Fibroblast of skin of right biceps (primary cell): ENCODE measurements at places on chromosomes 6 and 20.

DNA sequence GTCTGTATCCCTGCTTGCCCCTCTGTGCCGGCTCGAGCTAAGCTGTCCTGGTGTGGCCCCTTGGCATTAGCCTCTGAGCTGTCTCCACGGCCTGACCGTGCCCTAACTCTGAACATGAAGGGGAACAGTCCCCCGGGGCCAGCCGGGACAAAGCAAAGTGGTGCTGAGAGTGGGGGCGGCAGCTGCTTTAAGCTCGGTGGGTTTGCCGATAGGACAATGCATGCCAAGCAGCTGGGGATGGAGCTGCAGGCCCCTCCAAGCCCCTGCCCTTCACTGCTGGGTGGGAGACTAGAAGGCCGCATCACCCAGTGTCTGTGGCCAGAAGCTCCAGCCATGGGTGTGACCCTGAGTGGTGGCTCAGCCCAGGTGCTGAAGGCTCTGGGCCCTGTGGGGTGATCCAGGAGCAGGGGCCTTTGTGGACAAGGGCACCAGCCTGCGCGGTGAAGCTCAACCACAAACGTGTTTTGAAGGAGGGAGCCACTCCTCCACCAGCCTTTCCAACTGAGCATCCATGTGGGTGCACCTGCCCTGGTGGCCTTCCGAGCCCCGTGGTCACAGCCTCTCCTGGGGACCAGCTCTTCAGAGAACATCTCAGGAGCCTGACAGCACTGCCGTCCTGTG is 242.5 kb downstream of the ERMARD start:
- no peak for DNase-seq

- peak; percentile 83 for DNase-seq
Observed at GRCh38 chr6:75135450-75135849, 70.4 kb downstream of the COL12A1 start.

DNA sequence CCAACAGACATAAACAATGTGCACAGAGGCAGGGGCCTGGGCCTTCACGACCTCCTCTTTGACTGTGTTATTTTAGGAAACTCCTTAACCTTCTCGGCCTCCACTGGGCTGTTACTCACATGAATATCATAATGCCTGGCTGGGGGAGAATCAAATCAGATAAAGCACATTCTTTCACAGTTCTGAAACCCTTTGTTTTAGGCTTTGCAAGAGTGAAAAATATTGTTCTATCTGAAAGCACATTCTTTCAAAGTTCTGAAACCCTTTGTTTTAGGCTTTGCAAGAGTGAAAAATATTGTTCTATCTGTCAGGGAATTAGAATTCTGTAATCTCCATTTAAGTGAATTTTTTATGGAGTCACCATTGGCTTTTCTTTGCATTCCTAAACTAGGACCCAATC is 50.7 kb upstream of the SYNDIG1 start:
- DNase-seq: no peak

GRCh38 chr6:485655-486170 is 94.2 kb downstream of the IRF4 start:
- DNase-seq: no peak

DNA sequence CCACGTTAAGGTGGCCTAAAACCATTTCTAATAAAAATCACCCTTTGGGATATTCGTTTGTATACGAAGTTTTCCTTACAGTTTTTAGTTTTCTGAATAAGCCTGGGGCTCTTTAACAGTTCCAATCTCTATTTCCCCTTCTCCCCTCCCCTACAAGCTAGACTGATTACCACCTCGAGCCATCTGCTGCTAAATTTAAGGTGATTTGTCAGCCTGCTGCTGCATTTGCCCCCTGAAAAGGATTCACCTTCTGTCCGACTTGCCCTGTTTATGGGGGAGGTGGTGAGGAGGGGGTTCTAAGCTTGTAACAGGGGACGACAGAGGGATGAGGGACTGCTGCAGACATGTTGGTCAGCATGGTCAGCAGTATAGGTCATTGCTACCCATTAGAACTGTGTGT is 146.3 kb downstream of the JARID2 start:
- no peak for DNase-seq

DNA sequence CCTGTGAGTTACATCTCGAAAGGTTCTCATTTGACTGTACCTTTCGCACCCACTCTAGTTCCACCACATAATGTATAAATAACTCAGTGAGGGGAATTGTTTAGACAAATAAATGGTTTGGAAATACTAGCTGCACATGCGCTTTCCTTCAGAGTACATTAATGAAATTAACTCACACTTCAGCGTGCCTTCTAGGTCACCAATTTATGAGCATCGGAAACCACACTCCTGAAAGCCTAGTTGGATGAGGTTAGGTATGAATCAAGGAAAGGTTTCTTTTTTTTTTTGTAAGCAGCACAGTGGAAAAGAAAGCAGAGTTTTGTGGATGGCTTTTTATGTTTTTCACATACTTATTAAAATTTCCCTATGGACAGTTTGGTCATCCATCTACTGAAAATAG is 247.8 kb upstream of the TCF21 start:
- DNase-seq: no peak

DNA sequence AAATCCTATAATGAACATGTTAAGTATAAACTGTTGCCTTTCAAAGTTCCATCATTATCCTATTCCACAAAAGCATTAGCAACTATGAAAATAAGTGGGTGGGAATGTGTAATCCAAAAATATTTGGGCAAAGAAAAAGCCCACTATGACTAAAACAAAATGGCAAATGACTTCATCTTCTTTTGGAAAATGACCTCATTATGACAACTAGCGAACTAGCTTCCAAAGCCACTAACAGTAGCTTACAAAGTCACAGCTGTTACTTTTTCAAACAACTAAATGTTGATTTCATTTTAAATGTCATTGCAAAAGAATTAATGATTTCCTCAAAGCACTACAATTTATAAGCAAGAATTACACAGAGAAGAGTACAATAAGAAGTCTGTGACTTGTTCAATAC is 49.8 kb upstream of the RUNX2 start:
- peak; percentile 12 for DNase-seq

DNA sequence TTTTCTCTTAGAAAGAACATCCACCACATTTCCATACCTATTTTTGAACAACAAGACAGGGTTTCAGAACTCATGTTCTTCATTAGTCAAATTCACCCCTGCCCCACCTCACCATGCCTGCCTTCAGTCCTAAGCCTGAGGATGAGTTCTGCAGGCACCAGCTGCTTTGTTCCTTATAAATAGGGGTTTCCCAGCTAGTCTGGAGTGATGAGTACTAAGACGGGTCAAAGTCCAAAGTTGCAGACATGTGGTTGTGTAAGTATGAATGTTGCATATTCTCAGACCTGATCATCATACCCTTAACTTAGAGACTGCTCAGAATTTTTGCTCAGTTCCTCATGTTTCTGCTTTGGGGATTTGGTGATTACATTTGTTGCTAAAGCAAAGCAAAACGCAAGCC is 257.7 kb upstream of the CDYL start:
- peak; percentile 39 for DNase-seq

GRCh38 chr6:64789476-64789875 is 917.5 kb downstream of the EYS start:
- no peak for DNase-seq

DNA sequence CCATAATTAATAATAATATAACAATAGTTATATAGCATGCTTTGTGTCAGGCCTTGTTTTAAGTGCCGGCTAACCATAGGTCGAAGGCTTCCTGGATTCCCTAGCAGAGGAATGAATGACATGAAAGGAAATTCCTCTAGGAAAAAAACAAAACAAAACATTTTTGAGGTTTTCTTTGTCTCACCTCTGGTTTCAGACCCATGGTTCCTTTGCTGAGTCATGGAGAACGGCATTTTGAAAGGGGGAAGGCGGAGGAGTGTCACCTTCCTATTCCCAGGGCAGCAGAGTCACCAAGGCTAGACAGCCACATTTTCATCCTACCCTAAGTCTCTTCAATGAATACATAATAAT is 25.3 kb upstream of the CCND3 start:
- DNase-seq: peak; percentile 65

- peak; percentile 51 for DNase-seq
Observed at GRCh38 chr6:154920495-154921200, 74.5 kb upstream of the TIAM2 start.

- no peak for DNase-seq
Observed at GRCh38 chr6:10516953-10517352, 4.2 kb upstream of the GCNT2 start.

- peak; percentile 98 for DNase-seq
Observed at GRCh38 chr6:22880686-22881433, 311.5 kb downstream of the HDGFL1 start.

DNA sequence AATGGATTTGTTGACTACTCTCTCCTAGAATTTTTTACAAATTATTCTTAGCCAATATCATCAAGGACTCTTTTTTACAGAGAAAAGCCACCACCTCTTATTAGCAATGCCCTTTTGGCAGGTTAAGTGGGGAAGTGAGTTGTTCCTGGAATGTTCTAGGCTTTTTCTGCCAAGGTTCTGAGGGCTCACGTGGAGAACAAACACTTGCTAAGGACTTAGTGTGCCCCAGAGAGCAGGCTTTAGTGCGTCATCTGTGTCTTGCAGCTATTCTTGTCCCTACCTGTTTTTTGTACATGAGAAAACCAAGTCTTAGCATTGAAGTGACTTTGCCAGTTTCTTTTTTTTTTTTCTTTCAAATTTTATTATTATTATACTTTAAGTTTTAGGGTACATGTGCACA is 33.5 kb downstream of the CFAP61 start:
- DNase-seq: no peak

DNA sequence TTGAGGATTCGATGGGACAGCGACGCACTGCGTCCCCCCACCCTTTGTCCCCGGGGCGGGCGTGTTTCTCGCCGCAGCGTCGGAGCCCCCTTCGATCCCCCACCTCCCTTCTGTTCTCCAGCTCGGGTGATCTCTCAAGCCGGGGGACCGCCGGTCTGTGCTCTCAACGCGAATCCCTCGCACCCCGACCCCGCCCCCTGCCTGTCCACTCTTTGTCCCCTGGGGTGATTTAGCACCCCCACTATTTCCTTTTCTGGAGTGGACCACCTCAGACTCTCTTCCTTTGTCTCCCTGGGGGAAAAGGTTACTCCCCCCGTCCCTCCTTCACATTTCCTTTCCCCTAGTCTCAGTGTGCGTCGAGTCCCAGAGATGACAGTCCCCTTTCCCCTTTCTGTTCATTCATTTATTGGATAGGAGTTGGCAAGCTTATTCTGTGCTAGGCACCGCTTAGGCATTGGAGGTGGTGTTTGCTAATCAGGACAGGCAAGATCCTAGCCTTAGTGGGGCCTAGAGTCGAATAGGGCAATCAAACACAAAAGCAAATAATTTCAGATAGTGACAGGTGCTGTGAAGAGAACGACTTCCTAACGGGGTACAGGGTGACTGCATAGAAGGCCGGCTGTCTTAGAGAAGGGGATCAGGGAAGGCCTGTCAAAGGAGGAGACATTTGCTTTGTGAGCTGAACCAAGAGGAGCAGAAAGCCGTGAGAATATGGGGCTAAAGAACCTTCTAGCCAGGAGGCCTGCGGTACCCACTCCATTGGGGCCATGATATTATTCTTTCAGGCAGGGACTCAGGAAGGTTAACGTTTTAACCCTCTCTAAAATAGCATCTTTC is 741 bp downstream of the PTPN1 start:
- no peak for DNase-seq

GRCh38 chr6:106439459-106439858 is 78.9 kb downstream of the CRYBG1 start:
- no peak for DNase-seq

GRCh38 chr6:122696853-122697252 is 82.7 kb upstream of the FABP7 start:
- DNase-seq: peak; percentile 37

DNA sequence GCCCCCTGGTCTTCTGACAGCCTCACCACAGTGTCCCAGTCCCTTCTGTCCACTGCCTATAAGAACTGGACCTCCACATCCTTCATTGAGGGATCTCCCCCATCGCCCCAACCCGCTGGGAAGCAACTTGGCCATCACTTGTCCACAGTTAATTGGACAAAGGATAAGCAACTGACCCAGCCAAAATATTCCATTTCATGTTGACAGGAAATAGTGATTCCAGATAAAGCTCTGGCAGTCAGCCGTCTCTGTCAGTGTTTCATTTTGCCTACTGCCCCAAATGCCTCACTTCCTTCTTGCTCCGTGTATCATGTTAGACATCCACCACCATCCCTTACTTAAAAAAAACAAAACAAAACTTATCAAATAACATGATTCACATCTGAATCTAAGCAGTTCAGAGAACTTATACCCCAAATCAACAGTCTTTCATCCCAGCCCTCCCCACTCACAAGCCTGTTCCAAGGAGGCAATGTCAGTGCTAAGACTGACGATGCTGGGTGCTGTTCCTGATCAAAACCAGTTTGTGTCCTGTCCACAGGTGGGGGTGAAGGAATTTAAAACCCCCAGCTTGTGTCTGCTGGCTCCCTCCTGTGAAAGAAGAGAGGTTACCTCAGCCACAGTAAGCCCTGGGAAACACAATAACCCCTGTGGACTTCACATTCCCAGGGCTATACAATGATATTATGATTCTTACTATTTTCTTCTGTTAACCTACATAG is 162.5 kb downstream of the WDR27 start:
- DNase-seq: peak; percentile 44

DNA sequence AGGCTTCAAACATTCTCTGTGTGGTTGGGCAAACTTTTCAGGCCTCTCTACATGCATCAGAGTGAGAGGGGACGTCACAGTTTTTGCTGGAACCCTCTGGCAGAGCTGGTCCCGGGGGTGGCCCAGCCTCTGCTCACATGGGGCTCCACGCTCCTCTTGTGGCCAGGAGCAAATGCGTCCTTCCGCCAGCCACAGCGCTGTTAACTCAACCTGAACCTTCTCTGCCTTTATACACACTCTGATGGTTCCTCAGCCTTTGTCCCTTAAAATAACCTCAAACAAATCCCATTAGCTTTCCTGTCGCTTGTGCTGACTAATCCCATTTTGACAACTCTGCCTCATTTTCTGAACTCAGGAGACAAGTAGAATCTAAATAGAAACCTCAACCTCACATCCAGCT is 39.4 kb upstream of the TGM6 start:
- DNase-seq: no peak

DNA sequence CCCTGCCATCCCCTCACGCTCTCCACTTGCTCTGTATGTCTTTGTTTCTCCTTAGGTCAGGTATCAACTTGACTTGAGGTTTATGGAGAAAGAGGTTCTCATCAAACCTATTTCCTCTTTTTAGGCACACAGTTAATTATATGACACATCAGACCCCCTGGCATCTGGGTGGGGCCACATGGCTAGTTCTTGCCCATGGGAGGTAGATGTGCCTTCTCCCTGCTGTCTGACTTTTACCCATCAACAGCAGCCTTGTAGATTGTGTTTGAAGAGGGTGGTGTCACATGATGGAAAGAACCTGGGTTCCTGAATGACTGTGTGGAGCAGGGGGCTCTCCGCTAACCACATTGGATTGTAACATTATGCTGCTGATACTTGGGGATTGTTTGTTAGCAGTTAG is 7.2 kb upstream of the UQCC2 start:
- DNase-seq: no peak

DNA sequence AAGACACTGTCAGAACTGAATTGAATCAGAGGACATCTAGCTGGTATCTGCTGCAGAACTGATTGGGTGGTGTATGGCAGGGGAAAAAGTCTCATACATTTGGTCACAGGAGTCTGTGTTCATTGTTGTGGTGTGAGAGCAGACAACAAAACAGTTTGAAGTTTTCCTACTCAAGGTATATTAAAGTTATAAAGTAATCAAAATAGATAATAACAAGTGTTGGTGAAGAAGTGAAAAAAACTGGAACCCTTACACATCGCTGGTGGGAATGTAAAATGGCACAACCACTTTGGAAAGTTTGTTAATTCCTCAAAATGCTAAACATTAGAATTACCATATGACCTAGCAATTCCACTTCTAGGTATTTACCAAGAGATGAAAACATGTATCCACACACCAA is 24.7 kb downstream of the SRPK1 start:
- DNase-seq: no peak
